ENCODE measurements at places on chromosomes 2 and 18.

GRCh38 chr2:15412779-15413178 is 148.4 kb downstream of the NBAS start:
- no peak for DNase-seq

GRCh38 chr18:72360634-72361033 is 183.5 kb downstream of the CBLN2 start:
- DNase-seq = no peak

GRCh38 chr18:31643003-31643402 is 41.4 kb downstream of the B4GALT6 start:
- DNase-seq = no peak

GRCh38 chr2:231418820-231419640 is 23.5 kb downstream of the B3GNT7 start:
- DNase-seq = no peak

GRCh38 chr2:100518801-100519200 is 44.0 kb upstream of the PDCL3 start:
- no peak for DNase-seq

DNA sequence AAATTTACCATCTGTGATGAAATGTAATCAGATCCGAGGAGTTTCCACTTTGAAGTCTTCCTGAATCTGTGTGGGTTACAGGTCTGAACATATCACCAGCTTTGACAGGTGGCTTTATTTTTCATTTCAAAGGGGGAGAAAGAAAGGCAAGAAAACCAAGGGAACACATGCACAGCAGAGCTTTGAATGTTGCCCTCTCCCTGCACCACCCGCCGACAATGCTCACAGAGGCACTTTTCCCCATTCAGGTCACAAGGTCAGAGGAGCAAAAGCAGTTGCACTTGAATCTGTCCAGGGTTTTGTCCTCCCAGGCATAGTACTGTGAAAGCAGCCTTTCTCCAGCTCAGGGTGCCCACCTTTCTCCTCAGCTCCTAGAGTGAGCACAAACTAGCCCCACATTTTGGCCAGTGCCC is 130.2 kb downstream of the OSR1 start:
- DNase-seq = no peak

DNA sequence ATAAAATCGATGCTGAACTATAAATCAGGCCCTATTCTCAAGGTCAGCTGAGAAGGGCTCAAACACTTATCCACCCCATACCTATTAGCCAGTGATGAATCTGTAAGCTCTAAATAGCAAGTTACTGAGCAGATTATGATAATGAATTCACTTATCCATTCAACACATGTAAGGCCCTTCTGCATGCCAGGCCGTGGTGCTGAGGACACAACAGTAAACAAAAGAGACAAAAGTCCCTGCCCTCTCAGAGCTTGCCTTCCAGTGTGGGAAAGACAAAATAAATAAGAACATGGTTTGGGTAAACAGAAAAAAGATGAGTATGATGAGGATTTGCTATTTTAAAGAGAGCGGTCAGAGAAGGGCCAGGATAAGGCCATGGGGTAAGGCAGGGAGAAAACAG is 11.7 kb downstream of the TTC32 start:
- DNase-seq = no peak

DNA sequence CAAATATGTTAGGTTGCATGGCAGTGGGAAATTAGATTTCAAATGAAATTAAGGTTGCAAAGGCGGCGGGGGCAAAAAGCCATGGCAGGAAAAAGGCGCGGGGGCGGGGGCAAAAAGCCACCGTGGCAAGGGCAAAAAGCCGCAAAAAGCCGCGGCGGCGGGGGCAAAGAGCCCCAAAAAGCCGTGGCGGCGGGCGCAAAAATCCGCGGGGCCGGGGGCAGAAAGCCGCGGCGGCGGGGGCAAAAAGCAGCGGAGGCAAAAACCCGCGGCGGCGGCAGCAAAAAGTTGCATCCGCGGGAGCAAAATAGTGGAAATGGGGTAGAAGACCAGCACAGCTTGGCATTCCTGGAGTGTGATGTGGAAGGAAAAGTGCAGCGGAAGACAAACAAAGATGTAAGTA is 417.1 kb downstream of the ANKRD30B start:
- DNase-seq = no peak

- no peak for DNase-seq
These were observed 982.1 kb downstream of the TSN start for GRCh38 chr2:122737429-122738077.

DNA sequence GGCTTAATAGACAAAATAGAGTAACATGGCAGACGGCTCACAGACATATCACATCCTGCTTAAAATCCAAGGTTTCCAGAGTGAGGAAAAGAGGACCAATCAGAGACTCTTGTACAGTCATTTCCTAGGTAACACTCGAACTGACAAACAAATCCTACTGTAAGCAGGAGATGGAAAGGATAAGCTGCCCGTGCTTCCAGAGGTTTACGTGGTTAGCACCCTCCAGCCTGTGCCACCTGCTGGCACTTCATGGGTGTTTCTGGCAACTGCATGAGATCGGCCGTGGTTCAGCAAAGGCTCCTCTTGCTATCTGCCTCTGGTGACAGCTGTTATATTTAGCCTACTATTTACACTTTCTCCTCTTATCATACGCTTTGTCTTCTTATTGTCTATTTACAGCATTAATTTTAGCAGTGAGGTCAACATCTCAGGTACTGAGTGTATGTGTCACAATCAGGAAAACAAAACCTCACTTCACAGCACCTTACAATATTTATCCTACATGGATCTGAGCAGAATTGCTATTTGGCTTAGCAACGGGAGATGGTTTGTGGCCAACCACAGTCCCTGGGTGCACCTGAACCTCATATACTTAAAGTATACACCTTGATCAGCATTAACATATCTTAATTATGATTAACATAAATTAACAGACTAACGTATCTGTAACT is 226.9 kb downstream of the TMEM163 start:
- peak; percentile 77 for DNase-seq

DNA sequence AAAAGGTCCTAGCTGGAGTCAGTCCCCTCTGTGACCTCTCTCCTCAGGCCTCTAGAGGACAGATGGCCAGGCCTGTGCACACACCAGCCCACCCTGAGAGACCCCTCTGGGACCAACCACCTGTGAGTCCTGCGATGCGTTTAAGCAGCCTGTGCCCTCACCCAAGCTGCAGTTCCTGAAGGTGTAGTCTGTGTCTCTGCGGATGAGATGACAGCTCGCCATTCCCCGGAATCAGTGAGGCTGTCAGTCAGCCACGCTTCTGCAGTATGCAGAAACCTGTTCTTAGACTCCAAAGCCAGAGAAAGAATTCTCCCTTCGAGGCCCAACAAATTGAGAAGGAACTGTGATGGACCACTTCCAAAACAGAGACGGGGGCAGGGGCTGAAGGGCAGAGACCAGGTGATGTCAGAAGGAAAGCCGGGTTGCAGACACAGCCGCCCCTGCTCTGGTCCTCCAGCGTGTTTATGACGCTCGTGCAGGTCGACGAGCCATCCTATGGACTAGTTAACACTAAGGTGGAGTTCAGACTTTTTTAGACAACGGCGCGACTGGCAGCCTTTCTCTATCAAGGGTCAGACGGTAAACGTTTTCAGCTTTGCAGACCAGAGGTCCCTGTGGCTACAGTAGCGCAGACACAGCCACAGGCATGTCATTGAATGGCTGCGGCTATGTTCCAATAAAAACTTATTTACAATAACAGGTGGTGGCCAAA is 10.2 kb downstream of the MTERF4 start:
- no peak for DNase-seq

GRCh38 chr2:198309673-198310280 is 505.4 kb downstream of the PLCL1 start:
- DNase-seq = peak; percentile 59

- no peak for DNase-seq
These were observed 1399.3 kb upstream of the LRRTM1 start for GRCh38 chr2:81703831-81704230.

- DNase-seq = no peak
These were observed 39.5 kb downstream of the ACSL3 start for GRCh38 chr2:222900354-222900753.

DNA sequence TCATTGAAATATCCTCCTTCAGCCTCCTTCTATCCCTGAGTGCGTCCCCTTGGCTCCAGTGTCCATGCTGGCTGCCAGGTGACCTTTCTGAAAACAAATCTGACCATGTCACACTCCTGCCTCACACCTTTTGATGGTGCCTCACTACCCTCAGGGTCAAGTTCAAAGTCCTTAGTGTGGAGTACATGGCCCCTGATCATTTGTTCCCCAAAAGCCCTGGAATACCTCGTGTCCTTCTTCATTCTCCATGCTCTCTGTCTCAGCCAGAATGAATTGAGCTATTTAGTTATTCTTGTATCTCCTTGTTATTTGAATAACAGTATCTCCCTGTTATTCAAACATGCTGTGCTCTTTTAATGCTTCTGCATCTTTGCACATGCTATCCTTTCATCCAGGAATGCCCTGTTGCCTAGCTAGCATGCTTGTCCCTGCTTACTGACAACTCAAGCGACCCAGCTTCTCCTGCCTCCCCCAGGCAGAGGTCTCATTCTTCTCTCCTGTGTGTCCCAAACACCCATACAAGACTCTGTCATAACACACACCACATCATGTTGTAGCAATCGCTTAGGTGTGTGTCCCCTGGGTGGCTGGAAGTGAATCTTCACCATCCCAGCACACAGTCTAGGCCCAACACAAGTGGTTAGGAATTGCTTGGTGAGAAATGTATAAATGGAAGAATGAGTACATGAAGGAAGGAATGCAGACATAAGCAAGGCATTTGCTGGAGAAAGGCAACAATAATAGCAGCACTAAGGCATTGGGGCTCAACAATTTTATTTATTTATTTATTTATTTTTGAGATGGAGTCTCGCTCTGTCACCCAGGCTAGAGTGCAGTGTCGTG is 144.0 kb downstream of the DDX1 start:
- DNase-seq = no peak

- peak; percentile 81 for DNase-seq
These were observed 49.7 kb upstream of the CD28 start for GRCh38 chr2:203656522-203657287.

- peak; percentile 29 for DNase-seq
These were observed 158.0 kb upstream of the RBMS1 start for GRCh38 chr2:160651416-160652200.

DNA sequence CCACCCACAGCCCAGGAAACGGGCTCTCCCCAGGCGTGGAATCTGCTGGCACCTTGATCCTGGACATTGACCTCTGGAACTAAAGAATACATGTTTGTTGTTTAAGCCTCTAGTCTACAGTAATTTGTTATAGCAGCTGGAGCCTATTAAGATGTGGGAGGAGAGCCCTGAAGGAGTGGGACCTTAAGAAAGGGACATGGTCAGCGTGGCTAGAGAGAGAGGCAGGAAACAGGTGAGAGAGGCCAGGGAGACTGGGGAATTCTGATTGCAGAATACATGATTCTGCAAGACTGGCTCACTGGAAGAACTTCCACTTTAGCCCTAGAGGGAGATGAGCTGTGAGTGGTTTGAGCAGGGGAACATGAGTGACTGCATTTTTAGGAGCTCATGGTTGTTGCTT is 83.2 kb downstream of the CD8B2 start:
- DNase-seq = no peak

- peak; percentile 53 for DNase-seq
These were observed 325.3 kb upstream of the RND3 start for GRCh38 chr2:150812664-150813367.

GRCh38 chr18:3457261-3457724 is 7.3 kb downstream of the TGIF1 start:
- peak; percentile 75 for DNase-seq

DNA sequence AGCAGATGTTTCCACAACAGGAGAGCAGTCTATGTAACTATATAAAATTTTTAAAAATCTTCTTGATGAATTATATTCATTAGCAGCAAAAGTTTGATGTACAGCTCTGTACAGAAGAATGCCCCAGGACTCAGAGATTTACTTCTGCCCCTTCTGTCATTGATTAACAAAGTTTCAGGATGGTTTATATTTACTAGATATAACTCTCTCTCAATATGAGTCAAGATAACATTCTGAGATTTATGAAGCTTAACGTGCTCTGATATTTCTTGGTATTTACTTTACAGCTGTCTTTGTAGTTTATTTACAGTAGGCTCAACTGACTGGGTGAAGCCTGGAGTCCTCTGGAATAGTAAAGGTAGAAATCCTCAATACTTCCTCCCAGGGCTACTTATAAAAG is 93.6 kb upstream of the HNMT start:
- peak; percentile 16 for DNase-seq

- no peak for DNase-seq
These were observed 58.3 kb downstream of the MRPL33 start for GRCh38 chr2:27829791-27830190.

DNA sequence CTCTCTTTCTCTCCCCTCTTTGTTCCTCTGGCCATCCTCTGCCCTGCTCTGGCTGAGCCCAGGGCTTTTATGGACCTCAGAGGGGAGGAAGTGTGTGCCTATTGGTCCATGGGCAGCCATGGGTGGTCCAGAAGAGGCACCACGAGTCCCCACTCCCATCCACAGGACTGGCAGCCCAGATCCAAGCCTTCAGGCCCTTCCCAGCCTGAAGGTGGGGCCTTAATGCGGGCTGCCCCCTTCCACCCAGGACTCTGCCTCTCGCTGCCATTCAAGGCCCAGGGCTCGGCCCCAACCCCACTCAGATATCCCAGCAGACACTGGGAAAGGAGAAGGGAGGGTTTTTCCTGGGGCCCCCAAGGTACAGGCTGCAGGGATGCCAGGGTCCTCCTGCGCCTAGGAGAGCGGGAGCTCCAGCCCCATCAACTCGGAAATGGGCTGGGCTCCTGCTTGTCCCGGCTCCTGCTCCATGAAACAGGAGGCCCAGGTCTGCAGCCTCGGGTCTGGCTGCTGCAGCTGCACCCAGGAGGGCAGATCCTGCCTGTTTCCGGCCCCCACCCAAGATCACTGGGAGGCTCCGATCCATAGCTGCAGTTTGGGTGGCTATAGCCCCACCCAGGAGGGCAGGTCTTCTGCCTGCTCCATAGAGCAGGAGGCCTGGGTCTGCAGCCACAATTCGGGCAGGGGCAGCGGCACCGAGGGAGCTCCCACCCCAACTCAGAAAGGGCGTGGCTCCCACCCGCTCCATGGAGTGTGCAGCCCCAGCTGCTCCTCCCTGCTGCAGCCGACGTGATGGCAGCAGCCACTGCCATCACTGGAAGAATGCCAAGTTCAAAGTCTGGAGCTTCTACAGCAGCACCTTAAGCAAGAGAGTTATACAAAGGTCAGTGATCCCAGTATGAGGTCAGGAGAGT is 116.6 kb upstream of the RBBP8 start:
- peak; percentile 50 for DNase-seq

GRCh38 chr18:21264651-21265050 is 22.6 kb downstream of the GREB1L start:
- no peak for DNase-seq

DNA sequence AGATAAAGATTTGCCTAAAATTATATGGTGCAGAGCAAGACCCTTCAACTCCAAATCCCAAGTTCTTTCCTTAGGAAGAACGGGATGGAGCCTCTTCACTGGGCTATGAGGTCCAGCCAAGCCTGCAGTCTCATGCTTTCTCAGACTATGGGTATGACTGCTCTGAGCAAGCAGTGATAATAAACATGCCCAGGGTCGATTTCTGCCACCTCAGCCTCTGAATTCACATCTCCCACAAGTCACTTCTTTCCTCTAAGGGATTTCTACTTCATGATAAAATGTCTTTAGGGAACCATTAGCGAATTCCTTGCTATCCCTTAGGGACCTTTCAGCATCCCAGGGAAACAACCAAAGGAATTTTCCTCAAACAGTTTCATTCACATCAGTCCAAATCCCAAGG is 94.8 kb downstream of the GFPT1 start:
- DNase-seq = no peak

GRCh38 chr18:50027996-50028395 is 167.0 kb downstream of the MYO5B start:
- DNase-seq = no peak

GRCh38 chr18:48687346-48688042 is 148.7 kb downstream of the CTIF start:
- DNase-seq = no peak
